NCI-H748 treated with DMSO at 0.1 percent for 48 hours (cell line): ENCODE measurements at places on chromosomes 7 and 10.

DNA sequence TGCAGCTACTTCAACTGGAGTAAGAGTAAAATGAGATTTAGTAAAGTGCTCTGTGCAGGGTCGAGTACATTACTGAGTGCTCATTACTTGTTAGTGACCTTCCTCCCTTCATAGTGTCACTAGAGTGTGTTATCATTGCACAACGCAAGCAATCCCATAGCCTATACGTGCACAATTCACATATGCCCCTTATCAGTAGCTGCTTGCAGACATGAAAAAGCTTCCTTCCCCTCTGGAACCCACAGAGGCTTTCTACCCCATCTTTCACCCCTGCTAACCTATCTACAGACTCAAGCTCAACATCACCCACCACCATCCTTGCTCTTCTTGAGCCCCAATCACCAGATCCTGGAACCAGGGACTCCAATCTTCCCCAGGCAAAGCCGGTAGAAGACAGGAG is 59.3 kb downstream of the C7orf25 start:
- no peak for DNase-seq

DNA sequence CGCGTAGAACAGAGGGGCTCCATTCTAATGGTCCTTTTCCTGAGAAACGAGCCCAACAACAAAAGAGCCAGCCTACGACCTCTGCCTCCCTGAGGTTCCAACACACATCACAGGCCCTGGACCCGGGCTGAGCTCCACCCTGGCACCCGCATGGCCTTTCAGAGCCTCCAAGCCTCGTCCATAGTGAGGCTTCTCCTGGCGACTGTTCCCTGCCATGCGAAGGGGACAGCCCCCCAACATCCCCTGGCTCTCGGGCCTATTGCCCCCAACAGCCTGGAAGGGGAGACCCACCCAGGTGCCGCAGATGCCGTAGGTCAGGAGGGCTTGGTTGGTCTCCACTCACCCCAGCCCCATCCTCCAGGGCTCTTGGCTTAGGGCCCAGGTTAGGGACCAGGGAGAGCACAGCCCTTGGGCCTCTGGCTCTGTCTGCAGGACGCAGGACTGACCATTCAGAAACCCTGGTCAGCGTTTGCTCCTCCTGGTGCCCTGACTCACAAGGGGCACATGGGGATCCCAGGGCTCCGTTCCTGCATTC is 91.5 kb downstream of the TCERG1L start:
- DNase-seq: no peak

DNA sequence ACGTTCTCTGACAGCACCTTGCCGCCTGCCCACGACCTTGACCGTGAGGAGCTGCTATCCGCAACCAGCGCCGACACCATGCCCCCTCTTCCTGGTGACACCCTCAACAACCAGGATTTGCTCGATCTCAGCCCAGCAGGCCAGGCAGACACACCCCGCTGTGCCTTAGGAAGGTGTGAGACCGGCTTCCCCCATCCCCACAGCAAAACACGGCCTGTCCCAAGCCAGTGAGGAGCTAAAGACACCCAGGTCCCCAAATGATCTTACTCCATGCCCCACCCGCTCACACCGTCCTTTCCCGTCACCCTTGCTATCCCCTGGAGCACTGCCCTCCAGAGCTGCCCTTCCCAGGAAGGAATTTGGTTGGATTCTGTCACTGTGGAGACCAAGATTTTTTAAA is 21.3 kb upstream of the TTYH3 start:
- no peak for DNase-seq

DNA sequence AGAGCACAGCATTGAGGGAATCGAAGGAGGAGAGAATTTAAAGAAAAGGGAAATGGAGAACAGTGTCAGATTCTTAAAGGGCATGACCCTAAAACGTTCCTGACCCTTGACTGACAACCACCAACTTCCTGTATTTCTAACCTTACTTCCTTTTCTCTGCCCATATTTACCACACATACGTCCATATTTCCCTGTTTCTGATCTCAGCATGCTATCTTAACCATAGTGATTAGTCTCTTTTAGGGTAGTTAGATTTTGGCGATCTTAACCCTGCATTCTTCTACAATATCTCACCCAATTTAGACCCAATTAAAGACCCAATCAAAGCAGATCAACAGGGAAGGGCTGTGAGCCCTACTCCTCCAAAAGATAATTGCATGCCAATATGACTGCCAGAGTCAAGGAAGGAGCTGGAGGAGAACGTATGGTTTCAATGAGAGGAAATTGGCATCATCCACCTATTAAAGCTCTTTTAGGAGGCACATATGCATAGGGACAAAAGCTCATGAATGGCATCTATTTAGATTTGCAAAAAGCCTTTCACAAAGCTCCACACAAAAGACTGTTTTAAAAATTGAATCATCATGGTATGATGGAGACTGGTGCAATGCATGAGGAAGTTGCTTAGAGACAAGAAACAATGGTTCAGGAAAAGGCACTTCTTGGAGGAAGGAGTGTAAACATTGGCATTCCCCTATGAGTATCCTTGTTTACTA is 49.0 kb upstream of the ARHGAP12 start:
- DNase-seq: no peak

GRCh38 chr10:131174211-131174565 is 137.3 kb downstream of the TCERG1L start:
- DNase-seq: no peak

DNA sequence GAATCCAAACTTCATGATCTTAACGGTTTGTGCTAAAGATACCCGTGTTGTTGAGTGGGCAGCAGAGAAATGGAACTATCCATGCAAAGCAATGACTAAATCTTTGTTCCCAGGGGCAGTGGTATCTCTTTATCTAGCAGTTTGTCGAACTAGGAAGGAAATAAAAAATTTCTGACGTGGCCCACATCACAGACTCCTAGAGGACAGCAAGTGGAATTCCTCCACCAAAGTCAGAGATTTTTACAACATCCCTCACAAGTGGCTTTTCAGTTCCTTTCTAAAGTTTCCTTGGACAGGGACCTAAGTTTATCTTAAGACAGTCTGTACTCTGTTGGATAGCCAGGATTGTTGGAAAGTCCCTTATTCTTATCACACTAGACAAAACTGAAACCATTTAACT is 136.0 kb downstream of the RAPGEF5 start:
- no peak for DNase-seq

DNA sequence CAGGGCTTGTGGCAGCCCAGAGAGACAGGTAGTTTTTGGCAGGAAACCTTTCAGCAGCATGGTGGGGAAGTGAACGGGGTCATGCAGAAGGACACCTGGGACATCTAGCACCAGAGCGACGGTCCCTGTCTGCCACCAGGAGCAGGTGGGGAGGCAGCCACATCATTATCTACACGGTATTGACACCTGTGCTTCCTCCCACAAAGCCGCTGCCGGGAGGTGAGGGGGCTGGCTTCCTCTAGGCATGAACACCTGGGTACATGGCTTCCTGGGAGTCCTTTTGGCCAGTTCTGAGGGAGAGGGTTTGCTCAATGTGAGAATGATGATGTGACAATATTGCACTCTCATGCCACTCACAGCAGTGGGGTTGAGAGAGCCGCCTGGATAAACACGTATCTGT is 275.2 kb downstream of the ACTR3B start:
- no peak for DNase-seq

DNA sequence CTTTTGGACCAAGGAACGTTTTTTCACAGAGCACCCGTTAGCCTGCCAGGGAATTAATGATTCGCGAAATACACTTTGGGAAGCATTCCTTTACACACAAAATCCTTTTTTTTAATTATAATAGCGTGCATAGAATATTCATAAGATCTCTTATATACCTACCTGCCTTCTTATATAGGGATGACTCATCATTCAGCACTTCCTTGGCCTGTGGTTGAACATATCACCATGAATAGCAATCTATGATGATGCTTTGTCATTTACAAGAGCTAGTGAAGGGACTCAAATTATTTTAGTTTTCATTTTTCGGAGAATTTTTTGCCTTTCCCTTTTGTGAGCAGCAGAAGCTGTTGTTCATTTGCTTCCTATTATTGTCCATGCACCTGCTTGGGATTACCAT is 97.0 kb downstream of the CDH23 start:
- DNase-seq: no peak

DNA sequence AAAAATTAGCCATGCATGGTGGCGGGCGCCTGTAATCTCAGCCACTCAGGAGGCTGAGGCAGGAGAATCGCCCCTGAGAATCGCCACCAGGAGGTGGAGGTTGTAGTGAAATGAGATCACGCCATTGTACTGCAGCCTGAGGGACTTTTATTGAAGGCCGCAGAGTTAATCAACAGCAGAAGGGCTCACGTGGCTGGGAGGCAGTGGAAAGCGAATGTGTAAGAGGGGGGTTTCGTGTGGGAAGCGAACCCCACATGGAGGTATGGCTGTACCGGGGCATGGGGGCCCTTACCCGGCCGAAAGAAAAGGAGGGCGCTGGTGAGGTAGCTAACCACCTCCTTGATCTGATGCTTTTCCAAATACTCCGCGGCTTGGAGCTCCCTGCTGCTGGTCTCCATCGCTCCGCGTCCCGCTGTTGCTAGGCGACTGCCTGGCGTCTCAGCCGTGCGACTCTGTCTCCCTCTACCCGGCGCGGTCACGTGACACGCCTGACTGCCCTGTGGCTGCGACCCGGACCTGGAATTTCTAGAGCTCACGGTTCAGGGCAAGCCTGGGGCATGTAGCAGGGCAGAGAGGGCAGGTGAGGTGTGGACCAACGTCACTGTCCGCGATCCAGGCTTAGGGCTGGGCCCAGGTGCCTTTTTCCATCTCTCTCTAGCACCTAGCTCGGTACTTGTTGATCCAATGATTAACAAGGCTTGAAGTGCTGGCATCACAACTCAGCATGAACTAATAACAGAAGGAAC is at the start of gene EFCAB10:
EFCAB10 (minus strand) TSS at position 428 of the 746 bp plus-strand sequence; CDS start at position 398, 30 bp downstream.
- peak; percentile 85 for DNase-seq
